ENCODE measurements at places on chromosomes 7 and 10.

GRCh38 chr7:158818325-158819213 lies 10.7 kb downstream of the ESYT2 start:
- DNase-seq: peak; percentile 78

GRCh38 chr10:79013406-79013987 lies 55.3 kb upstream of the ZMIZ1 start:
- DNase-seq: no peak

- no peak for DNase-seq
These were observed 664.1 kb upstream of the ADARB2 start for GRCh38 chr10:2401459-2401858.

DNA sequence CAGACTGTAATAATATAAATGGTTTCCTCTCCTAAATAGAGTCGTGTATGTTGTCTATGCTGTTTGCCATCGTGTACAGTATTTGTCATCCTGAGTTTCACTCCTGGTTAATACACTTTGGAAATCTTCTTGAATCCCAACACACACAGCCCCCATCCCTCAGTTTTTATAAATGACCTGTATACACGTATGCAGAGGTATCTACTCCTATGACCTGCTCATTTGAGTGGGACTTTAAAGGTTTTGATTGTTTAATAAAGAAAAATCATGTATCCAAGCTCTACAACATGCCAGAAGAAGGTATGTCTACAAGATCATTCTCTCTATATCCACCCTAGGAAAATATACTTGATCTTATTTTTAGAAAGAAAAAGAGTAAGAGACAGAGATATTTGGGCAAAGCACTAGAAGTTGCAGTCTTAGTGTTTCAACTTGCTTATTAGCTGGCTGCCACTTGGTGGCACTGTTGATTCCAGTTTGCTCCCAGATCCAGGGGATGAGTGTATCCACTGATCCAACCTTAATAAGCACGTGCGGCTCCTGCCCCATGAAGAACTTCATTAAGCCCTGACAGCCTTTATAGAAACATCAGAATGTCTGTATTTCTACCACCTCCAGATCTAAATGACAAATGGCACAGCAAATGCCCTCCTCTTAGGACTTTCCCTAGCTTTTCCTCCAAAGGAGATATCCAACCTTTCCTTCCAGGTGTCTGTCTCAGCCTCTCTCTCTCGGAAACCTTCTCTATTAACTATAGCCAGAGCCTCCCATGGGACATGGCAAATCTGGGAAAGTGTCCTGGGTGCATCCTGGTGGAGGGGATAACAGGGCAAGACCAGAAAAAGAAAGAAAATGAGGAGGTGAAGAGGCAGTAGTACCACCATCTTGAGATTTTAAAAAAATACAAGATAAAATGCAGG lies 181.6 kb upstream of the NEBL start:
- peak; percentile 17 for DNase-seq

DNA sequence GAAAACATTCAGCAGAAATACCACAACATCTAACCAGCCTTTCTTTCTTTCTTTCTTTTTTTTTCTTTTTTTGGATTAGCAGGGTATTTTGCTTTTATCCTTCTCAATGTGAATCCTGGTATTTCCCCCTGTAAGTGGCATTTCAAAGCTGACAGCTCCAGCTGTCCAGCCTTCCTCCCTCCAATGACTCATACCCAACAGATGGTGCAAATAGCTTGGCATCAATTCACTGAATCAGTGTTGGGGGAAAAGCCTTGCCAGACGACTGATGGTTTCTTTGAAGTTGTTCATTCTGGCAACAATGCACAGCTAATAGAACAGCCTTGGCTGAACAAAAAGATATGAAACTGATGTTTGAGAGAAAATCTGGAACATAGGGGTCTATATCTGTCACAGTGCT lies 316.8 kb upstream of the STEAP1 start:
- no peak for DNase-seq

DNA sequence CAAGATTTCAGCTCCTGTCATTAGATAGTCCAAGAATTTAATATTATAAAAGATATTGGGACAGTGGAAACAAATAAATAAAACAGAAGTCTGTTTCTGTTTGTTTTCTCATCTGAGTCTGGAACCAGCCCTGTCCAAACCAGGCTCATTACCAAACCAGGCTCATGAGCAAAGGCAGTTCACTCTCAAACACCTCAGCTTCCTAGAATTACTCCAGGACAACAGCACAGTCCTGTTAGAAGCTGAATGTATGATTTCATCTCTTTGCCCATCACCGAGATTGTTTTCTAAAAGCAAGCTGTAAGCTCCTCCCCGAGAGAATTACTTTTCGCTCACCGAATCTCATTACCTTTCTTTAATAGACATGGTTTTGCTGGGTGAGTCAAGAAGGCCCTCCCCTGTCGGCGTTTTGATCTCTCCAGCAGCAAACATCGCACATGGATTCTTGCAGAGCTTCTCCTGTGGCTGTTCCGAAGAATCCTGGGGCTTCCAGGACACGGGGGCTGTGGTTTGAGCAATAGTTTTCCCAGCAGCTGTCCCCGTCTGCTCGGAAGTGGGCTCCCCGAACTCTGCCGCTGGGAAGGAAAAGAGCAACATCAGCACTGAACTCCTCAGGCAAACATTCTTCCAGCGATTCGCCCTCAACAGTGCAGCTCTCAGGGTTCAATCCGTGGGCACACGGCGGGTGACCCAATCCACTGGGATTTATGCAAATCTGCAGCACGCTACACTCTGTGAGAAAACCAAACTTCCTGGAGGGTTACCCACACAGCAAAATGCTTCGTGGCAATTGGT lies 112.5 kb downstream of the SVIL start:
- DNase-seq: no peak

GRCh38 chr10:112369495-112370423 lies 4.2 kb upstream of the ACSL5 start:
- DNase-seq: no peak

GRCh38 chr10:61354401-61354975 lies 98.7 kb downstream of the TMEM26 start:
- DNase-seq: no peak

DNA sequence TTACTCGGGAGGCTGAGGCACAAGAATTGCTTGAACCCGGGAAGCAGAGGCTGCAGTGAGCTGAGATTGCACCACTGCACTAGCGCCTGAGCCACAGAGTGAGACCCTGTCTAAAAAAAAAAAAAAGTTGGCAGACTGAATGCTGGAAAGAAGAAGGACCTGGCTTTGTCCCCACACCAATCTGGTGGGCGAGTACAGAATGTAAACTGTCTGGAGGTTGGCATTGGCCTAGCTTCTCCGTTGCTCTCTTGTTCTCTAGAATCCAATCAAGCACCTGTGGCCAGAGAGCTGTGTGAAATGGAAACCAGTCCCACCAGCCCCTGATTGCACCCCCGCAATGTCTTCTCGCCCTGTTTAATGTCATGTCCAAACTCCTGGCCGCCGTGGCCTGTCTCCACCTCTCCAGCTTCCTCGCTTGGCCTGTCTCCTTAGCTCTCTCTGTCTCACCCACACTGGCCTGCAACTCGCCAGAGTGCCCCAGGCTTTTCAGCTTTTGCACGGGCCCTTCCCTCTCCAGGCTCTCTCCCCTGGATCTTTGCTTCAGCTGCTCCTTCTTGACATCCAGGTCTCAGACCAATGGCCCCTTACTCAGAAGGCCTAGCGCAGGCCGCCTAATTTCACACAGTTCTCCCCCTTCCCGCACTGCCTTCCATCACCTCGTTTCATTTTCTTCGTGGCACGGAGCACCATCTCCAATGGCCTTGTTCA lies 670 bp upstream of the AGK start:
- peak; percentile 7 for DNase-seq

DNA sequence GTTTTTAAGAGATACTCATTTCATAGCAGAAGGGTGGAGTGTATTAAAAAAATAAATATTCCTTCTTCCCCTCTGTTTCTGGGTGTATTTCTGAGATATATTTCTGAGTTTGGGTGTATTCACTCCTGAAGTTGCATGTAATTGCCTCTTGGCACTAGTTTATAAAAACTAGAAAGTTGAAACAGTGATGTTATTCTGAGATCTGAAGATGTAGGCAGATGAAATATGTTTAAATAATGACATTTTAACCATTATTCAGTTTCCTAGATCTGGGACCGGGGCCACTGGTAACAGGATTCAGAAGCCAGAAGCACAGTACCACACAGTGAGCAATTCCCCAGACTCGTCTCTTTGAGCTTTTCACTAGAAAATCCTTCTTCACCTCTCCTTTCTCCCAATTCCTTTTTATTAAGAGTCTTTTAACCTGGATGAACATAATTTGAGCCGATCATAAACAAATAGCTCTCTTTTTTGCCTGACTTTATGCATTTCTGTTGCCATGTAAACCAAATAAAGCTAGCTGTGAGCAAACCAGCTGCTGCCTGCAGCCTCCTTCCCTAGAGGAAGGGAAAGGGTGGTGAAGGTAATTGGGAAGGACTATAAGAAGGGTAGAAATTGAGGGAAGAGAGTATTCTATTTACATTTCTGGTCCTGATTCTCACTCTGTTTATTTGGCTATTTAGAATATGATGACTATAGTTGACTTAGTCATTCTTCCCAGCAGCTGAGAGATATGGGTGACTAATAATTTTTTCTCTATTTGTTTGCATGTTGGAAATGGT lies 101.8 kb upstream of the STRIP2 start:
- DNase-seq: no peak

DNA sequence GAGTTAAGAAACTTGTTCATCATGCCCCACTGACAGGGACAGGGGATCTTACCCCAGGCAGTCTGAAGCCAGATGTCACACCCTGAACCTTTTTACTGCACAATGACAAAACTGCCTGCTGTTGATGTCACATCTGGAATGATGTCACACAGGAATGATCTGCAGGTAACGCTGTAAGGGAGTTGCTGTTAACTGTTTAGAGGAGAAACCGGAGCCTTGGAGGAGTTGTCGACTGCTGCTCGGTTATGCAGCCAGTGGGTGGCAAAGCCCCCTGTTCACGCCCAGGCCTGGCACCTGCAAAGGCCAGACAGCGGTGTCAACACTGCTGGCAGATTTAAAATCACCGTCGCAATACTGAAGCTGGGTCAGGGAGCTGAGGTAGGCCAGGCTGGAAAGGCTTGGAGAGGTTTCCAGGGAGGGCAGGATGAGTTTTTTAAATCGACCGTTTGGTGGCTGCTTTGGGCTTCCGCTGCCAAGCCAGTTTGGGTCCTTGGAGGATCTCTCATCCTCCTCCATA lies 10.0 kb upstream of the SLIT1 start:
- no peak for DNase-seq
